Right lobe of liver (tissue), 6 donors: ENCODE measurements at places on chromosomes 3 and 15. TPM values are rescaled to one million over a fixed set of nuclear protein-coding genes. Genes with fewer than 3 reads are reported as not detected.

GRCh38 chr3:60781935-60782334 is 469.3 kb downstream of the FHIT start:
- no peak for DNase-seq

SI gene
- total RNA-seq: not detected

PLA2G4D gene
- total RNA-seq: not detected

DNA sequence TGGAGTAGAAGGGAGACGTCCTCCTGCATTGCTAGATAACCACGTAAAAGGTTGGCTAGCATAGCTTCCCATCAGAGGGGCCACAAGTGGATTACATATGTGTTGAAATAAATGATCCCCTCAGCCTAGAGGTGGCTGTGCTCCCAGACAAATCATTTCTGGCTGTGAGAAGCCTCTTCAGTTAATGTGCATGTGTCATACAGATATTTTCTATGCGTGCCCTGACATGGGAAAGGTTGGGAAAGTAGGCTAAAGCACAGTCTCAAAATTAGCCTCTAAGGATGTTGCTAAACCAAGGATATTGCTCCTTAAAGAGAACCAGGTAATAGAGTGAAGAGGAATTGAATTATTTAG is 17.8 kb downstream of the USP3 start:
- no peak for DNase-seq

C3orf38 gene
- total RNA-seq: 8.6 TPM

DNA sequence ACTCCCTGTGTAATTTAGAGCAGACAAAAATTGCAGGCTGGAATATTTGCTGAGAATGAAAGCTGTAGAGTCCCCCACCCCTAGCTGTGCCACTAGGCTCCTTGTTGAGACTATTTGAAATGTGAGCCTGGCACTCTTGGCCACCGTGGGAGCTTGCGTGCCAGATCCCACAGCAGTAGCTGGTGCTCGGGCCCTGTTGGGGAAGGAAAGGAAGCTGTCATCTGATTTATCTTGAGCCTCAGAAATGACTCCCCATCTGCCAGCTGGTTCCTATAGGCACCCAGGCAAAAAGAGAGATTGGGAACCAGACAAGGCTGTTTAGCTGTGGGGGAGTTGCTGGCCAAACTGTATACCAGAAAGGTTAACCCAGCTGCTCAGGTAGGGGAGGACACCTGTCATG is 23.4 kb upstream of the CLEC3B start:
- no peak for DNase-seq

DNA sequence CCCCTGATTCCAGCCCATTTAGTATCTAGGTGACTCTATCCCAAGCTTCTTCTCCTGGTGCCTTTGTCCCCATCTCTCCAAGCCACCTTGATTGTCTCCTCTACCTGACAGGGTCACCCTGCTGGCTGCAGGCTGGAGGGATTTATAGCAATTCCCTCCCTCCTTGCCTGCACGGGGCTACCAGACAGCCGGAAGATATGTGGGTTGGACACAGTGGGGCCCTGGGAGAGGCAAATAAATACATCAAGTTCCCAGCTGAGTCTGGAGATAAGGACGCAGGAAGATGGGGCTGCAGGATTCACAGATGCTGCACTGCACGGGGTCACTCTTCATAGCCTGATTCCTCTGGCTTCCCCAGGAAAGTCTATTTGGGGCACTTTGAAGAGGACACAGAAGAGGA is 9.3 kb upstream of the ISLR2 start:
- no peak for DNase-seq

DNA sequence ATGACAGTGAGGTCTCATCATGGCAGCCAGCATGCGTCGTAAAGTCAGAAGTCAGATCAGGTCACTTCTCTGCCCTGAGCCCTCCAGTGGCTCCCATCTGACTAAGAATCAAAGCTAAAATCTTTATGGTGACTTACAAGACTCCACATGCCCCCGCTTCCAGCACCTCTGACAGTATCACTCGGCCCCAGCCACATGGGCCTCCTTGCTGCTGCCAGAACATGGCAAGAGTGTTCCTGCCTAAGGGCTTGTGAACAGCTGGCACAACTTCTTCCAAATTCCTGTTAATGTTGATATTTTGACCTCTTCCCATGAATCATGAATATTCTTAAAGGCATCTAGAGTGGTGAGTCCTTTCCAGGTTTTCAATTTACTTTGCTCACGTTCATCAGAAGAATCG is 20.5 kb downstream of the POLR2M start:
- DNase-seq: no peak

MLF1 gene
- total RNA-seq: 0.12 TPM

- no peak for DNase-seq
Observed at GRCh38 chr3:98325055-98325454, 28.6 kb upstream of the OR5K4 start.

GRCh38 chr3:65787827-65788226 is 250.9 kb downstream of the MAGI1 start:
- no peak for DNase-seq

CFAP100 gene
- not detected for total RNA-seq

DNA sequence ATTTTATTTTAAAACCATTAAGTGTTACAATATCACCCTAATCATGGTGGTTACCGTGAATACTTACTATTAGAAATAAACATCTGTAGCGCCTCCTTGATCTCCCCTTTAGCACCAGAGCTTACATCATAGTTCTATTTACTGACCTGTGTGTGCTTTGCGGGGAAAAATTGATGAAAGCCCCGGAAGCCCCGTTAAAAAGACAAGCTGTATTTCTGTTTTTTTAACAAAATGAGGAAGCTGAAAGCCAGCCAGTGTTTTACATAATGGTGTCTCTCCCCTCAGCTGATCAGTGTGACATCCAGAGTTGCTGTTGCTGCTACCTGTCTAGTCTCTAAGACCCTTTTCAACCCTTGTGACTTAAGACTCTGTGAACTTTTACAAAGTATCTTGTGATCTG is 100.8 kb downstream of the OPA1 start:
- no peak for DNase-seq

GRCh38 chr15:92415639-92416297 is 22.1 kb downstream of the ST8SIA2 start:
- no peak for DNase-seq

SPRED1 gene
- total RNA-seq: 5.6 TPM
